Stimulated activated CD4-positive, alpha-beta T cell treated with anti-CD3 and anti-CD28 coated beads, TNF-alpha, amount 100 ng/mL, for 4 hours (primary cell): ENCODE measurements at places on chromosomes 7 and 10.

DNA sequence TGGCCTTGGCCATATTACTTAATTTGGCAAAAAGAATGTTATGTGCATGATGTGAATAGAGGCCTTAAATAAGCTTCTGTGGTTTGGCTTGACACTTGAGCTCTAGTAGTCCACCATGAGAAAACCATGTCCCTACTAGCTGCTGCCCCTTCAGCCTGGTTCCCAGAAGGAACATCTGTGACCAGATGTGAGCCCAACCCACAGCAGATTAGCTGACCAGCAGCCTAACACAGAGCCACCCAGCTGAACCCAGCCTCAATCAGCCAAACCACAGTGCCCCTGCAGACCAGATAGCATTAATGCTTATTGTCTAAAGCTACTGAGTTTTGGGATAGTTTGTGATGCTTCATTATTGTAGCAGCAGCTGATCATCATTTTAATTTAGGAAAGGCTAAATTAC, 16.6 kb downstream of the JAZF1 start:
- no peak for DNase-seq

GRCh38 chr10:49632406-49633317, 18.8 kb downstream of the CHAT start:
- DNase-seq = no peak

DNA sequence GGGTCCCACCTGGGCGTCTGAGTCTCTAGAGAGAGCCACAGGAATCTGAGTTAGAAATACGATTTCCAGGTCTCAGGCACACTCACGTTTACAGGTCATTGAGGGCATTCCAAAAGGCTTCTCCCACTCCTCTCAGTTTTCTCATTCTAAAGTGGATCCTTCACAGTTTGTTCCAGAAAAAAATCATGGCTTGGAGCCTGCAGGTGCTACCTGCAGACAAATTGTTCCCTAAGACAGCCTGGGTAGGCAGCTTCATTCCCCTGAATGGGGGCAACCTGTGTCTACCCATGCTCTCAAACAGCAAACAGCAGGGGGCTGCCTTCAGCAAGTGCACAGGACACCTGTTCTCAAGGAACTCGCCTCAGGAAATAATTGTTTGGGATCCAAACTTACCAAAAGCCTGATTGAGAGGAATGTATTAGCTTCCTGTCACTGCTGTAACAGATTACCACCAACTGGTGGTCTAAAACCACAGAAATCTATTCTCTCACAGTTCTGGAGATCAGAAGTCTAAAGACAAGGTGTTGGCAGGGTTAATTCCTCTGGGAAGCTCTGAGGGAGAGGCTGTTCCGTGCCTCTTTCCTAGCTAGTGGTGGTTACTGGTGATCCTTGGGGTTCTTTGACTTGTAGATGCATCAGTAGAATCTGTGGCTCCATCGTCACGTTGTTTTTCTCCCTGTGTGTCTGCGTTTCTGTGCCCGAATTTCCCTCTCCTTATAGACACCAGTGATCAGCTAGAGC, 117.2 kb downstream of the RAB11FIP2 start:
- no peak for DNase-seq

- DNase-seq = no peak
Observed at GRCh38 chr10:90289037-90289436, 568.8 kb downstream of the HTR7 start.

DNA sequence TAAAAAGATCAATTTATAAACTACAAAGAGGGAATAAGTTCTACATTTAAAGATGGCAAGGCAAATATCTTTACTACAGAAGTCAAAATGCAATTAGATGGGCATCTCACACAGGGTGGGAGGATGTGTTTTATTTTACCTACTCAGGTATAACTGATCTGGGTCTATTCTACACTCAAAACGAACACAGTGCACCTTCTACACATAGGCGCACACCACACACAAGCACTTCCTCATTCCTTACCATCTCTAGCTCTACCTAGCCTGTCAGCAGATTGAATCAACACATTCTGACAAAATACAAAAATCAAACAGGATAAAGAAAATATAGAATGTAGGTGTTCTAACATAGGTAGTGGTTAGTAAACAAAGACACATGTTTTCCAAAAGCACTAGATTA, 64.8 kb downstream of the SGCE start:
- DNase-seq = no peak

- no peak for DNase-seq
Observed at GRCh38 chr10:126170371-126170770, 217.9 kb downstream of the ADAM12 start.

- DNase-seq = no peak
Observed at GRCh38 chr10:107520348-107520747, 355.8 kb upstream of the SORCS1 start.

GRCh38 chr10:71725998-71726579, 6.5 kb upstream of the C10orf105 start:
- DNase-seq = no peak

- DNase-seq = no peak
Observed at GRCh38 chr7:27375958-27376357, 133.4 kb downstream of the EVX1 start.

DNA sequence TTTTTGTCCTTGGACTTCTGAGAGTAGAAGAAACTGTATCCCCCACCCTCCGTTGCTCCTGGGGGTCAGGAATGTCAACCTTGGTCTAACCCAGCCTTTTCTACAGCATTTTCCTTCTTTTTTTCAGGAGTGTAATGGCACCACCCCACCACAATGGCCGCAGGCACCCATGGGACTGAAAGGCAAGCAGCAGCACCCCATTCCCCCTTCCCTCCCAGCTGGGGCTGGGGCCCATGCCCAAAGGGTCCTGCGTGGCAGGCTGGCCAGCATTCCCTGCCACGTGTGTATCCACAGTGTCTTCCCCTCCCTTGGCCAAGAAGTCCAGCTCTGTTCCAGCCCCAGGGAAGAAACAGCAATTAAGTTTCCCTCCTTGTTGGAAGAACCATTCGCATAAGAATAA, 106.9 kb downstream of the ZPBP start:
- no peak for DNase-seq

- DNase-seq = no peak
Observed at GRCh38 chr7:157276091-157276561, 60.7 kb upstream of the DNAJB6 start.
